ENCODE measurements at places on chromosomes 16 and 17.

DNA sequence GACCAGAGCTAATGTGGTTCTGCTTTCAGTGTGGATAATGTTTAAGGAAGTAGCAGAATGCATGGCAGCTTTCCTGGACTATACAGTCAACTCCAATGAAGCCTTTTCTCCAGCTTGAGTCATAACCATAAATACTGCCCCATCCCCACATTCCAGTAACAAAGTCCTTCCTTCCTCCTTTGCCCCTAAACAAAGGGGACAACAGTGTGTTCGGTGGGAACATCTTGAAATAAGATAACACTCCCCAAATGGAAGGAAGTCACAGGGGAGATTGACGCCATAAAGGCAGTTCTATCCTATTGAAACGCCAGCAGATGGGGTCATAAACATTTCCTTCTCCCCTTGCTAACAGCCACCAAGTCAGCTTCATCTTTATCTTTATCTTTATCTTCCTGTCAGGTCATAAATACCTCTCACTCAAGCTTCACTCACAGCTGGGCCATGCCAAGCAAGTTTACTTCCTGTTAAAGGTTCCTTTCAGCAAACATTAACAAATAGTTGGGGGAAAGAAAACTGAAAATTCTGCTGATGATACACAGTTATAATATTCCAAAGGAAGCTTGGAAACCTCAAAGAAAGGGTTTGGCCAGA, 136.7 kb downstream of the SNX11 start:
- no peak for DNase-seq

GRCh38 chr16:21218153-21218552, 6.8 kb upstream of the ZP2 start:
- DNase-seq, result no peak

DNA sequence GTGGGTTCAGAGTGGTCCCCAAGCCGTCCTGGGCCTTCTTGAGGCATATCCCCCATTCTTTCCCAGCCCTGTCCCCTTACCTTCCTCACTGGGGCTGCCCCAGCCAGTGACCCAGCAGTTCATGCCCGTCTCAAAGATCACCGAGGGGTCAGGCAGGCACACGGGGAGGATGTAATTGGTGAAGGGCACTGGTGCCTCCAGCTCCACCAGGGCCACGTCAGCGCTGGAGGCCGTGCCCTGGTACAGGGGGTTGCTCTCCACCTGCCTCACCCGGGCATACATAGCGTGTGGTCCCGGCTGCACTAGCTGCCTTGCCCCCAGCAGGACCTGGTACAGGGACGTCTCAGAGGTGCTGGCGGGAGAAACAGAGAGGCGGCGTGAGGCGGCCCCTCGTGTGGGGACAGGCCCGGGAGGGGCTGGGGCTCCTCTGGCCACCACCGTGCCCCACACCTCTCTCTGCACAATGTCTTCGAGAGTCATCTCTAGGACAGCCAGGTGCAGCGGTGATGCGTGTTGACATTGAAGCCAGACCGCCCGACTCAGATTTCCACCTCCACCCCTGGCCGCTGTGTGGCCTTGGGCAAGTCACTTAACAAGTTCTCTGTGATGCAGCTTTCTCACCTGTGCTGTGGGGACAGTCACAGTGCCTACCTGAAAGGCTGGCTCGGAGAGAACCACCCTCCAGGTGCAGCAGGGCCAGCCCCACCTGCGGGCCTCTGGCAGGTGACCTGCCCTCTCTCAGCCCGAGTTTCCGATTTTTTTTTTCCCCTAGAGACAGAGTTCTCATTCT, 5.8 kb downstream of the PRSS27 start:
- no peak for DNase-seq

DNA sequence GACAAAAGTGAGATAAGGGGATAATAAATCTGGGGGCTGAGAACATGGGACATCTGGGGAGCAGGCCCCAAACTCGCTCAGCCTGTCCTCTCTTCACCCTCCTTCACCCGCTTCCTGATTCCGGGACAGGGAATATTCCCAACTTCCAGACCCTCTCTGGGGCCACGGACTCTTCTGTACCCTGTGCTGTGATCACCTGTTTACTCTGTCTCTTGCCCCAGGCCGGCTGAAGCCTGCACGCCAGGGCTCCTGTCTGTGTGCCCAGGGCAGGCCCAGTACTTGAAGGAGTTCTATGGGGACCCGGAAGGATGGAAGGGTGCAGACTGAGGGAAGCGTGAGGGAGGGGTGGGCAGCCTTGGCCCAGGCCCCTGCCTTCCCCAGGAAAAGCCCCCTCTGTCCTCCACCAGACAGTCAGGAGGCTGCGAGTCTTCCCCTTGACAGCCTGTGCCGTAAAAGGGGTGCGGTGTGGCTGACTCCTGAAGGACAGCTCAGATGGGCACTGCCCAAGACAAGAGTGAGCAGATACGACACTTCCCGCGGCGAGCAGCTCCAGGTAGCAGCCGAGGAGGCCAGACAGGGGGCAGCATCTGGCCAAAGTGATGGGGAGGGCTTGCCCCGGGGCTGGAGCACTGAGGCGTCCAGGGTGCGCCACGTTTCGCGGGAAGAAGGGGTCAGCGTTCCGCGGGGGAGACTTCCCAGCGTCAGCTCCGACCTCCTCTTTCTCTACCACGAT, 1.0 kb upstream of the CCNF start:
- no peak for DNase-seq

- DNase-seq, result no peak
These were observed 73.8 kb downstream of the SLC5A11 start for GRCh38 chr16:24919536-24919935.

DNA sequence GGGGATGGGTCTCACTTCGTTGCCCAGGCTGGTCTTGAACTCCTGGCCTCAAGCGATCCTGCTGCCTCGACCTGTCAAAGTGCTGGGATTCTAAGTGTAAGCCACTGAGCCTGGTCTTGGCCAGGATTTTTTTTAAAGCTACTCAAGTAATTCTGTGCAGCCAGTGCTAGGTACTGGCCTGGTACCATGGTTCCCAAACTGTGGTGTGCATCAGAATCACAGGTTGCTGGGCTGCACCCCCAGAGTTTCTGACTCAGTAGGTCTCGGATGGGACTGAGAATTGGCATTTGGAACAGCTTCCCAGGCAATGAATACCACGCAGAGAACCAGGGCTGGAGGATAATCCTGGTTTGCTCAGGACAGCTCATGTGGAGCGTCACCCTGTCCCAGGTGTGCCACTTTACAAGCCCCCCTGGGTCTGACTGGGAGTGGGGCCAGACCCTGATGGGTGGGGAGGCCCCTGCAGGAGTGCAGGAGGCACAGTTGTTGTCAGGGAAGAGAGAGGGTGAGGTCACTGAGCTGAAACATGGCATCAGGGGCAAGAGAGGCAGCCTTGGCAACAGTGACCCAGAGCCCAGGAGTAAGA, 10.7 kb upstream of the MRPS23 start:
- DNase-seq, result no peak

GRCh38 chr17:55641676-55642081, 81.0 kb downstream of the TMEM100 start:
- DNase-seq, result peak; percentile 27
